DMS53 (cell line): ENCODE measurements at places on chromosomes 11 and 22.
A peak's percentile ranks its signal among the peaks of the same experiment; 100 is the strongest.

DNA sequence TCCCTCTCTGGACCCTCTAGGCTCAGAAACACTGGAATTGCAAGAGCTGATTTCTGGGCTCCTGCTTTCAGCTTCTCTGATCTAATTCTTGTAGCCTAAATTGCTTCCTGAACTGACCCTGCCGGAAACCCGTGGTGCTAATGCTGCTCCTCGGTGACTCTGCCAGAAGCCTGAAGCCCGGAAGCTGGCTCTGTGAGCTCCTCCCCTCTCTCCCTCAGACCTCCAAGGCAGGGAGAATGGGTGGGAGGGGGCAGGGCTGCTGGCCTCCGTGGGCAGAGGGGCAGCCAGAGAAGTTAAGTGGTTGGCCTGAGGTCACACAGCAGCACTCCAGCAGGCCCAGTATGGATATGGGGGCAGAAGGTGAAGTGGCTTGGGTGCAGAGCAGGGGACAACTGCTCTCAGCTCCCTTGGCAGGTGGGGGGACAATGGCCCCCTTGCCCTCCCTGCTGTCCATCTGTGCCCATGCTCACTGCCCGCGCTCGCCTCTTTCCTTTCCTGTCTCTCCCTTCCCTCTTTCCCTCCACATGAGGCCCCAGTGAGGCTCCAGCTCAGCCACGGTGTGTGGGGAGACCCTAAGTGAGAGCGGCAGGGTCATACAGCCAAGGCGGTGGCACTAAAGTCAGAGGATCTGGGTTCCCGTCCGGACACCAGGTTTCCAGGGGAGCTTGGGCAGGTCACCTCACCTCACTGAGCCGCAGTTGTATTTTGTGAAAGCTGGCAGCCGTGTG lies 16.2 kb downstream of the CAPN5 start:
- no peak for DNase-seq

DNA sequence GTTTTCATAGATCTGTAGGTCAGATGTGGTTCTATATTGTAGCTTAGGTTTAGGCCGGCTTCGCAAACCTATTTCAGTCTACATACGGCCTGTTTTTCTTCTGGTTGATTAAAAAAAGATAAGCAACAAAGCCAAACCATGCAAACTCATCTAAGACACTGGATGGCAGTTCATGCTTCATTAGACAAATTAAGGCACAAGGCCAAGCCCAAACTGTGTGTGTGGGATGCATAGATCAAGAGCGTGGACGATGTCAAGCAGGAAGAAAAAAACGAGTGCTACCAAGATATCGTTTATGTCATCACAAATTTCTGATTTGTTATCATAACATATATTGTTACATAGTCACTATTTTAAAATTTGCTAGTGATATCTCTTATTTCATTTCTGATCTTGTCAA lies 357.6 kb upstream of the KIRREL3 start:
- DNase-seq, result no peak

GRCh38 chr11:132855516-132855915 lies 676.8 kb downstream of the OPCML start:
- no peak for DNase-seq

DNA sequence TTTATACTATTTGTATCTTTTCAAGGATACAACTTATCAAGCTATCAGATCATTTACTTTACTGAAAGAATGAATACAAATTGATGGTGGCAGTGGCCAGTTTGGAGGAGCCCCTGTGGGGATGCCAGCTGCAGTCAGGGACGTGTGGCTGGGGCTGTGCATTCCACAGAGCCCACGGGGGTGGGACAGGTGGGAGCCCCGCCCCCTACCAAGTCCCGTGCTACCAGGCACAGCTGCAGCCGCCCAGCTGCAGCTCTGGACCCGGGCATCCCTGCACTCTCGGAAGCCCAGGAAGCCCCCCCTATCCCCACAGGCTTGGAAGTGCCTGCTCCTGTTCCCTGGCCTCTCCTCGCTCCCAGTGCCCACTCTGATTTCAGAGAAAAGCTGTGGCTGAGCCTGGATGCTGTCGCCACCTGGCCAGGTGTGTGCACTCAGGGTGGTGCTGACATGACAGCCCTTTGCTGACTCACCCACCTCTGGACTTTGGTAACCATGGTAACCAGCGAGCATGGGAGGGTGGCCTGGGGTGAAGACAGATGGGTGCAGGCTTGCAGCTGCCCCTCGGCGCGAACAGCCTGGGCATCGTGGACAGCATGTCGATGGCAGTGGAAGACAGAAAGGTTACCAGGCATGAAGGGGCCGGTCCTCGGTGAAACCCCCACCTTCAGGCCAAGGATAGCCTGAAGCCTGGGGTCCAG lies 138.1 kb downstream of the SBF2 start:
- peak; percentile 99 for DNase-seq

- no peak for DNase-seq
Observed at GRCh38 chr11:86390487-86390886, 15.8 kb downstream of the CCDC81 start.

GRCh38 chr11:46382646-46383403 lies 1.4 kb downstream of the MDK start:
- DNase-seq, result peak; percentile 63

- no peak for DNase-seq
Observed at GRCh38 chr22:38531251-38531938, 25.3 kb upstream of the DDX17 start.

- no peak for DNase-seq
Observed at GRCh38 chr11:79363256-79363655, 77.6 kb downstream of the TENM4 start.

- DNase-seq, result no peak
Observed at GRCh38 chr11:39992551-39992950, 1466.9 kb downstream of the LRRC4C start.
